ENCODE measurements at places on chromosomes 16 and 17.

DNA sequence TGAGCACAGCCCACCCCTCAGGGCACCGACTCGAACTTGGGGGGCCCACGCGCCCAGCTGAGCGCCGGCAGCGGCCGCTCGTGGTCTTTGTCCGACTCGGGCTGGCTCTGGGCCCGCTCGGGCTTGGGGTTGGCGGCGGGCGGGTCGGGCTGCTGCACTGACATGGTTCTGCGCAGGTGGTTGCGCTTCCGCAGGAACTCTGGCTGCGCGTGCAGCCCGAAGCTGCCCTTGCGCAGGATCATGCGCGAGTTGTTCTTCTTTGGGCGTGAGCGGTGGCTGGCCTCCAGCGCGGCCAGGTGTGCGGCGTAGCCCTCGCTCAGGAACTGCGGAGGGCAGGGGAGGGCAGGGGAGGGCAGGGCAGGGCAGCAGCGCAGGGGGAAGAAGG lies 11.1 kb downstream of the PIMREG start:
- no peak for DNase-seq

GRCh38 chr16:71205482-71206131 lies 24.9 kb downstream of the HYDIN start:
- no peak for DNase-seq

DNA sequence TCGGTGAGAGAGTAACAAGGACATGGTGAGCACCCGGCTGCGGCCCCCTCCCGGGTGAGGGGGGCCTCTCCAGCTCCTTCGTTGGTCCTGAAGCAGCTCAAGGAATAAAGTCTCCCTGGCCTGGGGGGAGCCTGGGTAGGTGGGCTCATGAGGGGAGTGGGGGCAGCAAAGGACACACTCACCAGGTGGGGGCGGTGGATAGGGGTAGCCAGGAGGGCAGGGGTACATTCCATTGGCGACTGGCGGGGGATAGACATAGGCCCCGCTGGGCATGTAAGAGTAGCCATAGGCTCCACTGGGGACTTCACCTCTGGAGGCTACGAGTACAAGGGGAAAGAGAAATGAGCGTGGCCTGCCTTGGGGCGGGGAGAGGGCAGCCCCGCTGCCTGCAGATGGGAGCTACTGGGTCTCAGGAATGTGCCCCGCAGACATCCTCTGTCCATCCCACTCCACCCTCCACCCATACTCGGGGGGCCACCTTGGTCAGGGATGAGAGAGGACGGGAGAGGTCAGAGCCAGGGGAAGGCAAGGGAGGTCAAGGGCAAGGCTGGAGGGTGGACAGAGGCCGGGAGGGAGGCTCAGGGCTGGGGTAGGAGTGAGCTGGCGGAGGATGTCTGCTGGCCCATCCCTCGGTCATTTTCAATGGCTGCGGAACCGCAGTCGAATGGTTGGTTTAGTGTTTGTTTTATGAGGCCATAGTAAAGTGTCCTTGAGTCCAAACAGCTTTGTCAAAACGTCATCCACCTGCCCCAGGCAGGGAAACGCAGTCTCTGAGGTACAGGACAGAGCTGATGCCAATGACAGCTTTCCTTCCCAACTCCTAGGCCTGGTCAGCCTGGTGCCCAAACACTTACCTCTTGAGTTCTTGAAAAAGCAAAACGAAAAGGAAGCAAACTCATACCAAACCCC lies 3.7 kb upstream of the UNC13D start:
- DNase-seq, result no peak

GRCh38 chr16:54288030-54288834 lies 1.6 kb upstream of the IRX3 start:
- no peak for DNase-seq
